ENCODE measurements at places on chromosomes 11 and 22.

GRCh38 chr22:44325718-44326490, 13.2 kb upstream of the SHISAL1 start:
- DNase-seq: no peak

- no peak for DNase-seq
These were observed 498.8 kb upstream of the ARHGAP42 start for GRCh38 chr11:100188137-100188783.

GRCh38 chr11:64609436-64610047, 18.5 kb downstream of the SLC22A12 start:
- no peak for DNase-seq

GRCh38 chr22:26501996-26502395, 10.3 kb downstream of the TFIP11 start:
- no peak for DNase-seq

- no peak for DNase-seq
These were observed 3.7 kb downstream of the TSPO start for GRCh38 chr22:43154887-43155536.

GRCh38 chr11:13826505-13827278, 135.8 kb upstream of the SPON1 start:
- DNase-seq: no peak

- DNase-seq: peak; percentile 89
These were observed 6.8 kb downstream of the ST14 start for GRCh38 chr11:130166457-130166784.

DNA sequence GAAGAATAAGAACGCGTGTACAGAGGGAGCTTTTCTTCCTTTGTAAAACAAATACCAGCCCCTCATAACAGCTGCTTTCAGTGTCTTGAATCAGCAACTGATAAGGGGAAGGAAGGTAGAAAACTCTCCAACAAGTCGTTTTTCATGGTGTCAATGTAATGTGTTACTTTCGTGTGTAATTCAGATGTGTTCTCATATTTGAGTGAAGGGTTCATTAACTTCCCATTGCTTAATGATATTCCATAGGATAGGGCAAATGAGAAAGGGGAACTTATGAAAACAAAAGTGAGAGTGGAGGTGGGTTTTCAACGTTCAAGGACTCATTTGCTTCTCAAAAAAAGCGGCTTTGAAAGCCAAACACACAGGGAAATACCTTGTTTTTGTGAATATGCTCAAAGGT, 452.1 kb downstream of the NTM start:
- no peak for DNase-seq

DNA sequence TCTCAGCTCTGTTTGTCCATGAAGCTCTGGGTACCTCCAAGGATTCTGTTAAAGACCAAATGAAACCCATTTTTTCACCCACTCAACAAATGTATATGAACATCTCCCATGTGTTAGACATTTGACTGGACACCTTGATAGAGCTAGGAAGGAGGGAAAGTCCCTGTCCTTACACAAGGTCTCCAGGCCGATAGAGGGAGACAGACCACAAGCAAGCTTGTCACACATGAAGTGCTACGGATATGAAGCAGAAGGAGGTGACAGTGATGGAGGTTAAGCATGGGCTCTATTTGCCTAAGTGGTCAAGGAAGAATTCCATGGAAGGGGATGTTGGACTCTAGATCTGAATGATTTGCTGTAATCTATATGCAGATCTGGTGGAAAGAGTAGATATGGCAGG, 138.5 kb downstream of the MYO18B start:
- DNase-seq: no peak

DNA sequence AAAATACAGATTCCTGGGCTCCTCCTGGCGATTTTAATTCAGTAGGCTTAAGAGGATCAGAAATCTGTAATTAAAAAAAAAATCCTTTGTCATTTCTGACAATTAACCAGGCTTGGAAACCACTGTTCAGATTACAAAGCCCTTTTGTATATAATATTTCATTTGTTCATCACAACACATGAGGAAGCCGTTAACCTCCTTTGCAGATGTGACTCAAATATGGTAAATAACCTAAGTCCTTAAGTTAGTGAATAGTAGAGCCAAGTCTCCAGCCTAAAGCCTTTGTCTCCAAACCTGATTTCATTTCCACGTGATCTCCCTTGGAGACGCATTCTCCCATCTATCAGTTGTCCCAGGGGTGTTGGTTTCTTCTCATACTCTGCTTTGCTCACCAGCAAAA, 67.6 kb downstream of the UBASH3B start:
- no peak for DNase-seq

DNA sequence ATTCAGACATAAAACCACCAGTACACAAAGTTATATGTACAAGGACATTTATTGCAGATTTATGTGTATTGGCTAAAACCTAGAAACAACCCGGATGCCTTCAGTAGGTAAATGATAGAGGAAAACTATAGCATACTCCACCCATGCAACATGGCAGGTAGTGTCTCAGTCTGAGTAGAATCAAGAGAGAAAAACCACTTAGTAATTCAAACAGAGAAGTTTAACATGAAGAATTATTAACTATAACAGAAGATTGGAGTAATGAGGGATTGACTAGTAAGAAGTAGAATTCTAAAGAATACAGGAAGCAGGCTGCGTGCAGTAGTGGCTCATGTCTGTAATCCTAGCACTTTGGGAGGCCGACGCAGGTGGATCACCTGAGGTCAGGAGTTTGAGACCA, 16.2 kb upstream of the SPTY2D1 start:
- no peak for DNase-seq

DNA sequence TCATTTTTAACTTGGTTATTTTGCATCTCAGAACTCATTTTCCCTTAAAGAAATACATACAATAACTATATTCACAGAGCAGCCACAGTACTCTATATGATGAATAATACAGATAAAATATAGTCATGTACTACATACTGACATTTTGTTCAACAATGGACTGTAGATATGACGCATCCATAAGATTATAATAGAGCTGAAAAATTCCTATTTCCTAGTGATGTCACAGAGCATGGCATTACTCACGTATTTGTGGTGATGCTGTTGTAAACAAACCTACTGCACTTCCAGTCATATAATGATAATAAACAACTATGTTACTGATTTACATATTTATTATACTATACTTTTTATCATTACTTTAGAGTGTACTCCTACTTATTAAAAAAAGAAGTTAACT, 38.7 kb downstream of the NARS2 start:
- DNase-seq: no peak

- no peak for DNase-seq
These were observed 46.9 kb upstream of the PRSS23 start for GRCh38 chr11:86753459-86753858.

- peak; percentile 98 for DNase-seq
These were observed 7.0 kb upstream of the MALAT1 start for GRCh38 chr11:65491614-65492386.

- DNase-seq: no peak
These were observed 28.7 kb downstream of the EIF3F start for GRCh38 chr11:8015753-8016239.

- no peak for DNase-seq
These were observed 70.1 kb upstream of the LDLRAD3 start for GRCh38 chr11:35873721-35874120.

- no peak for DNase-seq
These were observed 179.0 kb upstream of the PLET1 start for GRCh38 chr11:112439614-112440013.

DNA sequence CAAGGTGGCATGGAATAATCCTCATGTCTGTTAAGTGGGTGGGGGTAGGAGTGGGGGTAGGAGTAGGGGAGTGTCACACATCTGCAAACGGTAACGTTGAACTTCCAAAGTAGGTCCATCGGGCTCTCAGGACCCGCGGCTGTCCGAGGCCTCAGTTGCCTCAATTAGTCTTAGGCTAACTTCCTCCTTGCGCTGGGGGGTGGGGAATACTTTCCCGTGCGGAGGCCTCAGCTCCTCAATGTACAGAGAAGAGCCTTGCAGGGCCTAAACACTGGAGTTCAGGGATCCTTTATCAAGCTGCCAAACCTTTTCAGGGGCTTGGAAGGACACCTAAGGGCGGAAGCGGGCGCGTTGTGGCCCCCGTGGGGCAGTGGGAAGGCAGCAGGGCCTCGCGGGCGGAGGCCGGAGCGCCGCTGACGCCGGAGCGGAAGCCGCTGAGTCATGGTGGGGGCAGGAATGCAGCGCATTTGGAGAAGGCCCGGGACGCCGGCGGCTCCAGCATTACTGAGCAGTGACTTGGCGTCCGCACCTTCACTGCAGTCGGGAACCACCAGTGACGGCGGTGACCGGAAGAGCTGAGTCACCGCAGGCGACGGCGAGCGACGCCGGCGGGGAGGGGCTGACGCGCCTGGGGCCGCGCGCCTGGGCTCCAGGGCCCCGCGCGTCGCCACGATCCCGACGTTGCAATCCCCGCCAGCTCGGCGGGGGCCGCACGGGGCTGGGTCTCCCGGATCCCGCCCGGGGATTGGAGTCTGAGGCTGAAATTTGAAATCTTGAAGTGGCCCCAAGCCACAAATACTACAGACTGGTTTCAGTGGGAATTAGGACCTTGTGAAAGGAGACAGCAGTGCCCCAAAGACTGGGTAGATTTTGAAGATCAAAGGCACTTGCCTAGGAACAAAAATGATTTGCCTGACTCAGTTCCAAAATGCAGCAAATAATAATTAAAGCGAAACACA, 20.2 kb upstream of the IPO7 start:
- DNase-seq: peak; percentile 96

GRCh38 chr22:45200230-45200629, 36.5 kb downstream of the NUP50 start:
- no peak for DNase-seq

DNA sequence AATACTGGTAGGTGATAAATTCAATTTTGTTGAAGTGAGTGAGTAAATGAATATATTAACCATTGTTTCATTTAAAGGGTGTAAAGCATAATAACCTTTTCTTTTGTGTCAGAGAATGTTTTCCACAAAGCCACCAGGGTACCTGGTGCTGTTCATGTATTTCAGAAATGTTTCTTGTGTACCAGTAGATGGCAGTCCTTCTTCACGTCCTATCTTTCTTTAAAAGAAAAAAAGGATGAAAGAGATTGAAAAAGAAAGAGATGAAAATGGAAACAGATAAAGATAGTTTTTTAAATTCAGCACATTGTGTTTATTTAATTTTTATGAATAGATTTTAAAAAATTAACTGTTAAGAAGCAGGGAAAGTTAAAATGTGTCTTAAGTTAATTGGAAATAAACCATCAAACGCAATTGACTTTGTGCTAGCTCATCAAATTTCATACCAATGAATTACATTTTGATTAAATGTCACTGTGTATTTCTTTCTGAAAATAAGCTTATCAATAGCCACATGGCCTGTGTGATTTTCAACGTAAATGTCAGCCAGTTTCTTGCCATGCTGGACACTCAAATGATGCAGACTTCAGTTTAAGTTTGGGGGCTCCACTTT, 65.5 kb upstream of the CHORDC1 start:
- DNase-seq: no peak

DNA sequence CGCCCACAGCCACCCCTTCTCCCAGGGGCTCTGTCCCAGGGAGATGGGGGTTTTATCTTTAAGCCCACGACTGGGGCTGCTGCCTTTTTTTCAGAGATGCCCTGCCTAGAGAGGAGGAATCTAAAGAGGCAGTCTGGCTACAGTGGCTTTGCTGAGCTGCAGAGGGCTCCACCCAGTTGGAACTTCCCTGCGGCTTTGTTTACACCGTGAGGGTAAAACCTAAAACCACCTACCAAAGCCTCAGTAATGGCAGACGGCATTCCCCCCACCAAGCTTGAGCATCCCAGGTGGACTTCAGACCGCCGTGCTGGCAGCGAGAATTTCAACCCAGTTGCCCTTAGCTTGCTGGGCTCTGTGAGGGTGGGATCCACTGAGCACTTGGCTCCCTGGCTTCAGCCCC, 535.8 kb downstream of the NELL1 start:
- no peak for DNase-seq

- no peak for DNase-seq
These were observed 6.0 kb downstream of the SYCE3 start for GRCh38 chr22:50556703-50557102.
